ENCODE measurements at places on chromosomes 16 and 17.

DNA sequence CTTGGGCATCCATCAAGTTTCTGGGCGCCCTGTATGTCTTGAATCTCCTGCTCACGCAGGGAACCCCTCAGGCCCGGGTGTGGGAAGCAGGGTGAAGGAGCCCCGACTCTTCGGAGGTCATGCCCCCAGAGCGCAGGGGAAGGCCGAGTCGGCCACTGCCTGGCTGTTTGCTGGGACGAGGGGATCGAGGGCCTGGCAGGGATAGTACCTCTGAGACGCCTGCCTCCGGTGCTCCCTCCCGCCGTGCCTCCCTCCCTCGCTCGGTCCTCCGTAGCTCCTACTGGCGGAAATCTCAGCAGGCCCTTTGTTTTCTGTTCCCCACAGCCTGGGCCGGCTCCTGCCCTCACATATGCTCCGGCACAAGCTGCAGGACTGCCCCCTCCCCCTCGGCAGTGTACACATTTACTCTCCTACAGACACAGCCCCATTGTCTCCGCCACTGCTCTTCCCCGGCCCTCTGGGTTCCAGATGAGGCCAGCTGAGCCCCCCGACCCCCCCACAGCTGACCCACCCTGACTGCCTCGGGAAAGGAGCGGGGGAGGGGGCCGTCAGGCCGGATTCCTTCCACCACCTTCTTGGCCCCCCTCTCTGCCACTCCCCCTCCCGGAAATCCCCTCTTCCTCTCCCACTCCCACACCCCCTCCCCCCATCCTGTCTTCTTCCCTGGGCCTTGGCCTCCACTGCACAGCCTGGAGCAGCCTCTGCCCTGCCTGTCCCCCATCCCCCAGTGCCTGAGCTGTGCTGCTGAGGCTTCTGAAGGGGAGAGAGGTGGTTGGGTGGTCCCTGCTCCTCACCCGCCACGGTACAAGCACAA is 1.4 kb downstream of the TRAF4 start:
- DNase-seq, result peak; percentile 55

- no peak for DNase-seq
Observed at GRCh38 chr17:17104494-17104893, 62.2 kb downstream of the MPRIP start.

DNA sequence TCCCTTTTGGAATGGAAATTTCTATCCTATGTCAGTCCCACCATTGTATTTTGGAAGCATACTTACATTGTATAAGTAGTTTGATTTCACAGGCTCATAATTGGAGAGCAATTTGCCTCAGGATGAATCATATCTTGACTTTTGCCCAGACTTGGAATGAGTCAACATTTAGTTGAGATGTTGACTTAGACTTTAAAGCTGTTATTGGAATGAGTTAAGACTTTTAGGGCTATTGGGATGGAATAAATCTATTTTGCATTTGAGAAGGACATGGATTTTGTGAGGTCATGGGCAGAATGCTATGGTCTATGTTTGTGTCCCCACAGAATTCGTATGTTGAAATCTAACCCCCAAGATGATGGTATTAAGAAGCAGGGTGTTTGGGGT is 12.2 kb upstream of the ZNF594 start:
- no peak for DNase-seq

DNA sequence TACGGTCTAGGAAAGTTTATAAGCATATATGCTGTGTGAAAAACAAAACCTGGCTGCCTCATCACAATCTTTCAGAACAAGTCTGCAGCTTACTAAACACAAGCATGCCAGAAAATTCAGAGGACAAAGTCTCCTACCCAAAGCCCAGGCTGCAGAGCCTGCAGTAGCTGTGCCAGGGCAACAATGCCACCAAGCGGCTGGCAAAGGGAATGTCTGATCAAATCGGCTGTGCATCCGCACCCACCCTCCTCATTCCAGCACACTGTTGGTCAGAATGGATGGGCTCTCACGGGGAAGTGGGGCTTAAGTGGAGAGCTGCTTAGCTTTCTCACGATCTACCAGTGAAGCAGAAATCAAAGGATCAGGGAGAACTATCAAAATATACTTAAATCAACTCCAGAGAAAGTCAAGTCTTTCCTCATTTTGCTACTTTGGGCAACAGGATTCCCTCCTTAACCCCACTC is 73.5 kb downstream of the CYTH1 start:
- DNase-seq, result peak; percentile 56

GRCh38 chr17:70597774-70598173 is 428.4 kb downstream of the KCNJ2 start:
- DNase-seq, result no peak

DNA sequence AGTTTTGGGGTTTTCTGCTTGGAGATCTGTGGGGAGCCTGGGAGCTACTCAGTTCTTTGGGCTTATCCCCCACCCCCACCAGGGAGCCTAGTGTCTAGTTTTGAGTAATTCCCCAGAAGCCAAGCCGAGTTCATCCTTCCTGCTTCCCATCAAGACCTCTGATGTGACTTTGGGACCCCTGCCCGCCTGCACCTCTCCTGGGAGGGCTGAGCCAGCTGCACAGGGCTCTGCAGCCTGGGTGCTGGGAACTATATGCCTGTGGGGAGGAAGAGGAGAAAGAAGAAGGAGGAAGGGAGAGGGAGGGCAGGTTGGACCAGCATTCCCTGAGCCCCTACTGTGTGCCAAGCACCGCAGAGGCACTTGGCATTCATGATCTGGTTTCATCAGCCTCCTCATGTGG is 178.9 kb downstream of the TMEM132E start:
- DNase-seq, result no peak

DNA sequence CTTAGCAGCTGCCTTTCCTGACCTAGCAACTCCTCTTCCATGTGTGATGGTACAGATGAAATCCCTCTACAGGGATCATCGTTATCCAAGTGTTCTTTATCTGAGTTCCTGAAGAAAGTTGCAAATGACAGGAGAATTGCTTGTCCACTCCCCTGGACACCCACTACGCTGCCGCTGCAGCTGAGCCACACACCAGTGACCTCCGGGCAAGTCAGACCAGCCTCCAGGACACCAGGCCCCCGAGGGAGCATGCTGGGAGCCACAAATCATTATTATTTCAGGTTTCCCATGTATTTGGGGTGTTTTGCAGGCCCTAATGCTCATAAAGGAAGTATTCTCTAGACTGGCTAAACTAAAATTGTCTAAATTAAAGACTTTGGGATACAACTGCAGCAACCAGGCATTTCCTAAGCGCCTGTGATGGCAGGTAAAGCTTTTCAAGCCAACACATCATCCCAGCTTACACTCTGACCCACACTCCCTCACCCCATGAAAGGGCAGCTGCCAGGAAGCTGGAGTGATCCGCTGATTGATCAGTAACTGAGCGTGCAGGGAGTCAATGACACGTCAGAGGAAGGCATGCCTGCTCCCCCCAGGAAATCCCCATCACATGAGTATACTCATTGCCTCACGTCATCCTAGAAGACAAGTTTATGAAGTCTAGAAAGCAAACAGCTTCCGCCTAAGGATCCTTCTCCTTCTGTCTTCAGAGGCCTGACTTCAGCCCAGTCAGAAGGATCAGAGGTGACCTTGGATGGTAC is 14.4 kb downstream of the FA2H start:
- DNase-seq, result no peak

DNA sequence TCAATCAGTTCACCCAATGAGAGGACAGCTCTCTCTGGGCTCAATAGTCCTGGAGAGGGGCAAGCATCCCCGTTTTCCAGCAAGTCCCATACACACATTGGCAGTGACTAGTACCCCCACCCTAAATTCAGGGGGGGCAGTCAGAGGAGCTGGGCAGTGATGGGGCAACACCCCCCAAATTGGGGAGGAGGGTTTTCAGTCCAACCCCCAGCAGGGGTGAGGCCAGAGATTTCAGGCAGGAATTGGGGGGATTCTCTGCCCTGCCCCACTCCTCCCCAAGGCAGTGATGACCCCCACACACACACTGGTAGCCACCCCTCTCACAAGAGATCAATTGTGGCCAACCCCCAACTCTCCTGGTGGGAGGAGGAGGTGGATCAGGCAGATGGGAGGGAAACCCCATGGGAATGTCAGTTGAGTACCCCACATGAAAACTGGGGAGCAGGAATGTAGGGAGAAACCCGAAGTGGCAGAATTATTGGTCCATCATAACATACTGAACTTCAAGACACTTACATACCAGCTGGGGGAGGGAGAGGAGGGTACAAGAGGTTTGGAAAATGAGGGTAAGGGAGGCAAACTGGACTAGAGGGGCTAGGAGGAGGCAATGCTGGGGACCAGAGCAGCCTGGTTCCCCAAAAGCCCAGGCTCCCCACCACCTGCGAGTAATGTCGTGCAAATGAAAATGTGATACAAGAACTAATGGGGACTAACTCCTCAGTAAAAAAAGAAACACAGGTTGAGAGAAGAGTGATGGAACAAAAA is 3.1 kb downstream of the VAMP2 start:
- DNase-seq, result no peak

- DNase-seq, result no peak
Observed at GRCh38 chr17:50096092-50096491, 941 bp downstream of the PDK2 start.

- no peak for DNase-seq
Observed at GRCh38 chr16:46904471-46904870, 20.3 kb downstream of the GPT2 start.

DNA sequence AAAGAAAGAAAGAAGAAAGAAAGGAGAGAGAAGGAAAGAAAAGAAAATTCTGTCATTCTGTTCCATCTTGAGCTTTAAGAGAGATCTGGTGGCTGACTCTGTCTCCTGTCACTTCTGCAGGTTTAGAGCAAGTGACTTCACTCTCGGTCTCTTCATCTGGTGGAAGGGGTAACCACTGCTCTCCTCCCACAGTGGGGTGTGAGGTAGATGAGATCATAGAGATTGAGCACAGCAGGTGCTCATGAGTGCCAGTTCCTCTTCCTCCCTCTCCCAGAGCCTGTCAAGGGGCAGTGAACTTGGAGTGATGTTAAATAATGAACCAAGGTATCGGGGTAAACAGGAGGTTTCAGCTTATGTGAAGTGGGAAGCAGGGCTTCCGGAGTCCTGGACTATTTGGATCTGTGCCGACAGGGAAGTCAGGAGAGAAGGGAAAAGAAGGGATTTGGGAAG is 47.7 kb downstream of the BEAN1 start:
- DNase-seq, result no peak

- DNase-seq, result no peak
Observed at GRCh38 chr17:22145605-22146178, 453.4 kb downstream of the KCNJ18 start.

- DNase-seq, result no peak
Observed at GRCh38 chr17:3730881-3731429, 7.3 kb downstream of the HASPIN start.

Measured in DMS 273 treated with DMSO at 0.1 percent for 48 hours (cell line).